ENCODE measurements at places on chromosomes 6 and 20.

DNA sequence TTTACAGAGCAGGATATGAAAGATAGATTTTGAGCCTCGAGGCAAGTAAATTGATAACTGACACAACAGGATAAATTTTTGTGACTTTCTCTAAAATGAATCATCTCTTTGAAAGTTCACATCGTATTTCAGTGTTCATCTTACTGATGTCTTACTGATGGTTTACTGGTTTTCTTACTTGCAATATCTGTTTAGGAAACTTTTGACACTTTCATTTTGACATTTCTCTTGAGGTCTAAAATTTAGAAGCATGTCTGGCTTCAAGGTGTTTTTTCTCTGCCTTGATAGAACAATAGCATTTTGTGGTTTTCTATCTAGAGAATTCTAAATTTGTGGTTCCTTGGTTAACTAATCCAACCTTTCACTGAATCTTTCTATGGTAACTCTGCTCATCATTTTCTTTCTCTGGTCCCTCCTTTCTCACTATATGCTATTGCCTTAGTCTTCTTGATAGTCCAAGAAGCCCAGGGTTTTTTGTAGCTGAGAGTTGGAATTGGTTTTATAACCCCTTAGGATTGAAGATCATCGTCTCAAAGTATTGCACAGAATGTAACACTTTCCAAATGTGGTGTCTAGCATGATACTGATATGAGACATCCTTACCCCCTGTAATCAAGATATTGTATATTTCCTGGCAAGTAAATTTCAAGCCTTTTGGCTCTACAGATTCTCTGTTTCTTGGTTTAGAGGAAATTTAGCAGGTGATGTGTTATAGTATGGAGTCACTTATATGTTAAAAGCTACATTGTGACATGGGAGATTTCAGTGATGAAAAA is 98.7 kb downstream of the RNF144B start:
- DNase-seq = no peak

- DNase-seq = no peak
Measured at GRCh38 chr6:145138469-145139139, 596.7 kb downstream of the EPM2A start.

- peak; percentile 67 for DNase-seq
Measured at GRCh38 chr20:62066339-62066982, 780 bp upstream of the TAF4 start.

- DNase-seq = no peak
Measured at GRCh38 chr6:121849477-121849876, 414.0 kb downstream of the GJA1 start.

- DNase-seq = peak; percentile 69
Measured at GRCh38 chr6:158207422-158207788, 39.3 kb downstream of the GTF2H5 start.

DNA sequence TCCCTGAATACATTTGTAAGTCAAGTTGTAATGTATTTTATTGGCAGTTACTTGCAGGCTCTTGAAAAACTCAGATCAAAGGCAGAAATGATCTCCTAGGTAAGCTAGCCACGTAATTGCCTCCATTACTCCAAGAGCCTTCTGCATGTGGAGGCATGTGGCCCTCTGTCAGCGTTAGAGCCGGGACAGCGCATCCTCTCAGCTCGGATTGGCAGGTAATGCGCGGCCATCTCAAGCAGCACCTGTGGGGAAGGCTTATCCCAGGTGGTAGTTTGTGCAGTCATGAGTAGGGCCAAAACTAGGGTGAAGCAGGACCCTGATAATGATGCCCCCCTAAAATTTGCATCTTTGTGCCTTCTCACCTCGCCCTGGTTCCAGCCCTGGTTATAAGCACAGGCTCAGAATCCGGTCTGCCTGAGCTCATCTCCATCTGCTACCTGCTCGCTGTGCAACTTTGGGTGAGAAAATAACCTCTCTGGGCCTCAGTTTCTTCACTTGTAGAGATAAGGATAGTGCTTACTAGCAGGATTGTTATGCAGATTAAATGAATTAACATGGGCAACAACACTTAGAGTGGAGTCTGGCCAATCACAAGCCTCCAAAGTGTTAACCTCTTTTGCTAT is 157.5 kb upstream of the PMEPA1 start:
- no peak for DNase-seq

- no peak for DNase-seq
Measured at GRCh38 chr20:38214256-38215193, 46.0 kb downstream of the KIAA1755 start.

DNA sequence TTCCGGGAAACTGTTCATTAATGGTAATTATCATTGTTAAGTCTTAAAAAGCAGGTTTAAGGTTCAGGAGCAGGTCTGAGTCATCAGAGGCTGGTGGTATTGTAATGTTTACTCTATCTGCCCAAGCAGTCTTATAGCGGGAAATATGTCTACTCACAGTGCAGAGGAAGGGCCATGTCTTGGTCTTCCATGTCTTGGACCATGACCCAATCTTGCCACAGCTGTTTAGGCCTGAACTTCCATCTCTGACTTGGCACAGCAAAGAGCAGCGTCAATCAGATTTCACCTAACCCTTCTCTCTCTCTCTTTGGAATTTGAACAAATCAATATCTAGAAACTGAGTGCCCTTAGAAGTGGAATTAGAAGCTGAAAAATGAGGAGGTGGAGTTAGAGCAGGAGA is 25.8 kb downstream of the SLC2A12 start:
- no peak for DNase-seq

DNA sequence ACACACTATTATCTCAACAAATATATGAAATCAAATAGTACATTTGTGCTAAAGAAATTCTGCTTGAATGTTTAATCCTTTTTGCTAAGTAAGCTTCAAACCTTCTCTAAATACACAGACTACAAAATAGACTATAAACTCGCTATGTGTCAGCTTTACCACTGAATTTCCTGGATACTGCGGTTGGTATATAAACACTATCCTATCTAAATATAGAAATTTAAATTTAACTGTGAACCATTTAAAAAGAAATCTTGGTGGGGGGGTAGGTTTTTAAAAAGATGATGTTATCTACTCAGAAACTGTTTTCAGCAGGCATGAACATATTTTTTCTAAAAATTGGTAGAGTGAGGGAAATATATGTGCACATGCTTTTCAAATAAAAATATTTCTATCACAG is 306.5 kb upstream of the RUNX2 start:
- no peak for DNase-seq

DNA sequence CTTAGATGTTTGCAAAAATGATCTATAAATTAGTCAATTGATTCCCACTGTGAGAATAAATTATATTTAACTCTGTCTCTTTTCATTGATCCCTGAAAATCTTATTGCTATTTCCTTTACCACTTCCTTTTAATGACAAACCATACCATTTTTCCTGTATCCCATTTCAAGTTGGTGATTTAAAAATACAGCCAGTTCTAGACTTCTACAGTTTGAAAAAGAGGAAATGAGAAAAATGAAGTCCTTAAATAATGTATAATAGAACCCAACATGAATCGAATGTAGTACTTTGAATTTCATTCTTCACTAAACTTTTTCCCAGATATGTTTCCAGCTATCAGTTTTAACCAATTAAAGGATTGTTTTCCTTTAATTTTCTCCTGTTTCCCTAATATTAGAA is 29.5 kb upstream of the SDHAF4 start:
- no peak for DNase-seq

- no peak for DNase-seq
Measured at GRCh38 chr6:57254055-57254717, 32.1 kb upstream of the RAB23 start.

GRCh38 chr6:137698636-137699030 is 168.4 kb upstream of the TNFAIP3 start:
- no peak for DNase-seq

DNA sequence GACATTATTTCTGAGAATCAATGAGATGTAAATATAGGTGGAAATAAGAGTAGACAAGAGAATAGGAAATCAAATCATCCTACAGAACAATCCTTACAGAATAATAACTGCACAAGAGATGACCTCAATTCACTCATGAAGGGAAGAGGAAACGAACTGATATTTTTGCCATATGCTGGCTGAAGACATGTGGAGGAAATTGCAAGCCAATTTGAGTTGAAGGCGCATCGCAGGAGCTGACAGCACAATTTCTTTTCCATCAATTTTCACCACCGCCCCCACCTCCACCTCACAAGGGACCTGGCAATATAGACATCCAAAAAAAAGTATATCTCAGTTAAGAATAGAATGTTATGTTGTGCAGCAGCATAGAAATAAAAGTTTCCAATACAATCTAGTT is 20.3 kb downstream of the CITED2 start:
- DNase-seq = no peak

DNA sequence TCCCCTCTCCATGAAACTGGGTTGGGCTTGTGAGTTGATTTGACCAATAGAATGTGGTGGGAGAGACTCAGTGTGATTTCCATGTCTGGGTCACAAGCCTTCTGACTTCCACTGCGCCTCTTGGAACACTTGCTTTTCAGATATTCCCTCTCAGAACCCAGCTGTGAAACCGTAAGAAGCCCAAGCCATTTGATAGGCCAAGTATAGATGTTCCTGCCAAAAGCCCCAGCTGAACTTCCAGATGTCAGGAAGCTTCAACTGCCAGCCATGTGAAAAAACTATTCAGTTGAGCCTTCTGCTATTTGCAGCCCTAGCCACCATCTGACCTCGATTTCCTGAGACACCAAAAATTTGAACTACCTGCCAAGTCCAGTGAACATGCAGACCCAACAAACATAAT is 387.8 kb upstream of the GJE1 start:
- no peak for DNase-seq

- DNase-seq = no peak
Measured at GRCh38 chr6:144019929-144020328, 11.9 kb upstream of the PLAGL1 start.

- no peak for DNase-seq
Measured at GRCh38 chr20:4775322-4776078, 53.8 kb downstream of the PRND start.

- DNase-seq = no peak
Measured at GRCh38 chr6:44493593-44493992, 106.1 kb downstream of the CDC5L start.

GRCh38 chr20:50725724-50726005 is 5.7 kb upstream of the PARD6B start:
- no peak for DNase-seq

- no peak for DNase-seq
Measured at GRCh38 chr6:65117817-65118409, 589.1 kb downstream of the EYS start.

DNA sequence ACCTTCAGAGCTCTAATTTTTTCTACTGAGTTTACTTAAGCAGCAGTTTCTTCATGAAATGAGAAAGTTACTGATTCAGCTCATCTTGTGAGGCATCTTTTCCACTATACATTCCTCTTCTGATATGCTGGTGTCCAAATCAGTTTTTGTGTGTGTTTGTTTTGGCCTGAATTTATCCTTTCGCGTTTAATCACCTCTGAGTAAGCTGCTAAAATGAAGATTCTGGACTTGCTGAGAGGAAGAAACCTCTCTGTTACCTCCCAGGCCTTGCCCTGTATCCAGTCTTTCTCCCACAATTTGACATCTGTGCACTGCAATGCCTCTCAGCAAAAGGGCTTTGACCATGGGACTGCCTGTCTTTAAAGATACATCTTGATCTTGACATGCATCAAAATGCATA is 536.2 kb upstream of the NRSN1 start:
- no peak for DNase-seq

DNA sequence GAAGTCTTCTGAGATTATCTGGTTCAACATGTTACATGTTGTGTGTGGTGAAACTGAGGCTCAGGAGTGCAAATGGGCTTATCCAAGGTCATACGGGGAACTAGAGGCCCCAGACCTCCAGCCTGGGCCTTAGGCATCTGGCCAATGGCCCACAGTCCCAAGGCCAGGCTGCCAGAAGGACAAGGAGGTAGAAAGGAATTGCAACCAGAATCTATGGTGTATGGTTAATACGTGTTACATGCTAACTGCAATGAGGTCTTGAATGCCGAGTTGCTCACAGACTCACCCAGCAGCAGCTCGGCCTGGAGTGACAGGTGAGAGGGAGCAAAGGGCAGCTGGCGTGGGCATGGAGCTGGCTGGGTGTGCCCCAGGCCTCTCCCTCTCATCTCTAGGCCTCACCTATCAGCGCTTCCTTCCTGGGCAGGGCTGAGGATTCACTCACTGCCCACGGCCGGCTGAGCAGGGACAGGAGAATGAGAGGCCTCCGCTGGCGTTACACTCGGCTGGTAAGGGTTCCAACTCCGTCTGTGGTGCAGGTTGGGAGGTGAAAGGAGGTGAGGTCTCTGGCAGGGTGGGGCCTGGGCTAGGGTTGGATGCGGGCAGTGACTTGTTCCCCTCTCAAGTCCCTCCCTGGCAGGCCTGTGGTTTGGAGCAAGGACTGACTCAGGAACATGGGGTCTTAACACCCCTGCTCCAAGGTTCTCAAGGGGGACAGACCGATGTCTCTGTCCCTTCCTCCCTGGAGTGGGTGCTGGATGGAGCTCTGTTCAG is at the start of gene TLDC2:
TSS of gene TLDC2 (plus strand) at position 437 of the 771 bp plus-strand sequence. CDS start at position 474, 37 bp downstream.
- no peak for DNase-seq

GRCh38 chr20:43029176-43029575 is 160.5 kb downstream of the PTPRT start:
- no peak for DNase-seq

GRCh38 chr6:142692942-142693341 is 252.0 kb downstream of the HIVEP2 start:
- DNase-seq = no peak

- DNase-seq = no peak
Measured at GRCh38 chr6:87914637-87915395, 132.8 kb upstream of the SPACA1 start.

DNA sequence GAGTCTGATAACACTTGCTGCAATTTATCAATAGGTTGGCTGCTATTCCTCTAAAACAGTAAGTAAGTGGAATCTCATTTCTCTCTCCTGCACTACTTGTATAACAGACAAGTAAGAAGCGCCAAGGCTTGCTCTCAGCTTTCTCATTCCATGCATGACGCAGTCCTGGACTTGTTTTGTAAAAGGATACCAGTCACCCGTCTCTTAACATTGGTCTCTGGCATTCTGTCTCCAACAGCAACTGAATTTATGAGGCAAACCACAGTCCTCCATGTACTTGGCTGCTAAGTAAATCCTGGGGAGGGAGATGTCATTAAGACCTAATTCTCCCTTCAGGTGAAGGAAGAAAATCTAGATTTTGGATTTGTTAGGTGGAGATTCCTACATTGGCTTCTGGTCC is 115.4 kb downstream of the OPN5 start:
- DNase-seq = no peak

DNA sequence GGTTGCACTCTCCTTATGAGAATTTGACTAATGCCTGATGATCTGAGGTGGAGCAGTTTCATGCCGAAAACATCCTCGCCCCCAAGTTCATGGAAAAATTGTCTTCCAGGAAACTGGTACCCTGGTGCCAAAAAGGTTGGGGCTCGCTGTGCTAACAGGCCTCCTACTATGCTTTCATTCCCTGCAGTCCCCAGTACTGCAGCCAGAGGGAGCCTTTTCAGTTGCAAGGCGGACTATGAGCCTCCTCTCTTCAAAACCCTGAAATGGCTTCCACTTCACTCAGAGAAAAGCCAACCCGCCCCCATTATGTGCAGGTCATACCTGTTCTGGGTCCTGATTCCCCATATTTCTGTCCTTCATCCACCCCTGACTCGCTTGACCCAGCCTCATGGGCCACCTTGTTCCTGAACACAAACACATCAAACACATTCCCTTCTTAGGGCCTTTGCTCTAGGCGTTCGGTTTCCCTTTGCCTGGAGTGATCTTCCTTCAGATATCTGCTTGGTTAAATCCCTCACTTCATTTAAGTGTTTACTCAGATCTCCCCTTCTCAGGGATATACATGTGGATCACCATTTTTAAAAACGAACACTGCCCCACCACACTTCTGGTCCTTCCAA is 173.7 kb downstream of the PHACTR1 start:
- no peak for DNase-seq
